Cardiac muscle cell (in vitro differentiated cells and primary cell): ENCODE measurements at places on chromosomes 4 and X. TPM values are rescaled to one million over a fixed set of nuclear protein-coding genes. Genes with fewer than 3 reads are reported as not detected.

SUPT20HL1 gene
- total RNA-seq = 0.04 TPM in 1 of 2 replicates, not detected in the other

HTR2C gene
- 0.04 and 0.18 TPM in 2 replicates for total RNA-seq

GABRQ gene
- 0.03 TPM in 1 of 2 replicates, not detected in the other for total RNA-seq

MUC7 gene
- not detected in 2 replicates for total RNA-seq

MAGEB2 gene
- total RNA-seq = not detected in 2 replicates

SNCA gene
- 87.8 and 99.1 TPM in 2 replicates for total RNA-seq

HEPH gene
- total RNA-seq = 99.9 and 137 TPM in 2 replicates

PCYT1B gene
- 37.4 and 41.1 TPM in 2 replicates for total RNA-seq

PRR32 gene
- 1.5 TPM in 1 of 2 replicates, not detected in the other for total RNA-seq

CNGA1 gene
- total RNA-seq = 1.9 TPM in 1 of 2 replicates, not detected in the other

PAGE1 gene
- total RNA-seq = not detected in 2 replicates

ANXA3 gene
- total RNA-seq = 18.7 and 38.1 TPM in 2 replicates

SHISA3 gene
- 13.1 and 13.3 TPM in 2 replicates for total RNA-seq

NAT8L gene
- 14.6 and 20.9 TPM in 2 replicates for total RNA-seq

TRAM1L1 gene
- 3.1 and 3.2 TPM in 2 replicates for total RNA-seq

RASL11B gene
- 37.5 and 50.0 TPM in 2 replicates for total RNA-seq

HMGB3 gene
- 56.5 and 117 TPM in 2 replicates for total RNA-seq

NAAA gene
- total RNA-seq = 18.7 and 24.8 TPM in 2 replicates

FAM184B gene
- total RNA-seq = not detected in 2 replicates

DNA sequence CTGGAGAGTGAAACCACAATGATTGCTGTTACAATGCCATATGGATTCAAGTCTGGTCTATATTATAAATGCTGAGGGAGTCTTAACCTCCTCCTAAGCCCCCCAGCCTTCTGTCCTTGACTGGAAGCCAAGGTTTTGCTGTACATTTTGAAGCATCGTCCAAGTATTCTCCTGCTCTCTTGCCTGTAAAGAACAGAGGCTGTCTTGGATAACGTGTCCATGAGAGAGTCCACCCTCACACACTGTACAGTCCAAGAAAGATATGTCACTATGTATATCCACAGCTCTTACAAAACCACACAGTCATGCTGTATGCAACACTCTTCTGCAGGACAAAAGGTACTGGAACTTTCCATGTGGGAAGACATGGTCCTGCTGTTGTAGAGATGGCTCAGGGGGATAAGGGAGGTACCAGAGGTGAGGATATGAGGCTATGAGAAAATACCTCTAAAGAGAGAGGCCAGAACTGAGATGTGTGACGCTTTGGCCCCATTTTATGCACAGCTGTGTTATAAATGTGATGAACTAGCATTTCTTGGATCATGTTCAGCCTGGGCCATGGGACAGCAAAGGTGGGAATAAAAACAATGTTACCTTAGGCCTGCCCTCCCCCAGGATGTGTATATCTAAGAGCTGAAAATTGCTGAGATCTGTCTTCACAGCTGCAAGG, 678.6 kb downstream of the IQCM start:
- no peak for DNase-seq

GRCh38 chr4:52751487-52751911, 274 bp upstream of the ERVMER34-1 start:
- DNase-seq = peak; percentile 48

DNA sequence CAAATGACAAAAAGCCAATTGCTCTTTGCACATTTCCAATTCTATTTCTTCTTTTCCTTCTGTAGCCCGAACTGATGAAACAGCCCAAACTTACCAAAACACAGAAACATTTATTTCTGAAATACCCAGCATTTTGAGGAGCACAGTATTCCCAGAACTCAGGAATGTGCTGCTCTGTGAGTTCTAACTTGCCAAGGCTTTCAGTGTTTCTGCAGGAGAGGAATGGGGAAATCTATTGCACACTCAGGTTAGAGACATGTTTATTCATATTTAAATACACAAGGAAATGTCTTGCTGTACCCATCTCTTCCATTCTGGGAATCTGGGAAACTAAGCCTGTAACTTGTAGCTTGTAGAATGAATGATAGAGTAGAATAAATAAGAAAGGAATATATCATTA, 10.7 kb downstream of the TMPRSS11D start:
- DNase-seq = no peak

DNA sequence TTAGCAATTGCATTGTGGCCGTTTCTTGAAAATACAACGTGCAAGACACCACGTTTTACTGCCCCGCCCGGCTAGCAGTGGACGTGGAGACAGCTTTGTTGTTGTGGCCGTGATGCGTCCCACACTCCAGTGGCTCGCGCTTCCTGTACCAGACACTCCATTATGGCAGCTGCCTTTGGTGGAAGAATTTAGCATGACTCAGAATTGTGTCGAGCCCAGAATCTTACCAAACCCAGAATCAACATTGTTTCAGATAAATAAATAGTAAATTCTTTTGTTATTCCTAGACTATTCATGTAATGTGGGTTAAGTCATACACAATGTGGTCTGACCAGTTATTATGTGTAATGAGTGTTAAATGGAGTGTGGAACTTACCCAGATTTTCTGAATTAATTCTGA, 25.3 kb upstream of the S100P start:
- DNase-seq = no peak

GRCh38 chr4:47032405-47033106, 1.2 kb downstream of the GABRB1 start:
- DNase-seq = peak; percentile 65

- DNase-seq = no peak
Observed at GRCh38 chr4:123297836-123298235, 98.8 kb upstream of the SPRY1 start.

- DNase-seq = peak; percentile 22
Observed at GRCh38 chr4:159768016-159768415, 665.1 kb downstream of the RAPGEF2 start.

GRCh38 chrX:111850975-111851374, 25.0 kb upstream of the TRPC5OS start:
- no peak for DNase-seq

DNA sequence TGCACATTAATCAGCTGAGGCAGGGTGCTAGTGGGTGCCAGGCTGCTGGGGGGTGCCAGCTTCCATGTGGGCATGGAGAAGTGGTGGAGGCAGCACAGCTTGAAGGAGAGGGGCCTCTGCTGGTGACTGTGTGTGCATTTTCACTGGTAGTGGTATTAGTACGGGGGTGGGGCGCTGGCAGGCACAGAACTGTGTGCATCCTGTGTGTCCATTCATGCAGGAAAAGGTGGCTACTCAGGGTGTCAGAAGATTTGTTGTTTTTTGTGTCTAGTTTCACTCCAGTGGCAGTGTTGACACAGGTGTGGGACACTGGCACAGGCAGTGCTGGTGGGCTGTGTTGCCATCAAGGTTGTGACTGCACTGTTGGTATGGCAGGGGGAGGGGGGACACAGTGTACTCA, 1303.6 kb downstream of the FAM133A start:
- no peak for DNase-seq

GRCh38 chrX:31092970-31093638, 21.3 kb upstream of the FTHL17 start:
- DNase-seq = no peak

- peak; percentile 69 for DNase-seq
Observed at GRCh38 chr4:75908555-75908954, 6.3 kb upstream of the PPEF2 start.

GRCh38 chr4:88728146-88728545, 30.5 kb upstream of the NAP1L5 start:
- no peak for DNase-seq

DNA sequence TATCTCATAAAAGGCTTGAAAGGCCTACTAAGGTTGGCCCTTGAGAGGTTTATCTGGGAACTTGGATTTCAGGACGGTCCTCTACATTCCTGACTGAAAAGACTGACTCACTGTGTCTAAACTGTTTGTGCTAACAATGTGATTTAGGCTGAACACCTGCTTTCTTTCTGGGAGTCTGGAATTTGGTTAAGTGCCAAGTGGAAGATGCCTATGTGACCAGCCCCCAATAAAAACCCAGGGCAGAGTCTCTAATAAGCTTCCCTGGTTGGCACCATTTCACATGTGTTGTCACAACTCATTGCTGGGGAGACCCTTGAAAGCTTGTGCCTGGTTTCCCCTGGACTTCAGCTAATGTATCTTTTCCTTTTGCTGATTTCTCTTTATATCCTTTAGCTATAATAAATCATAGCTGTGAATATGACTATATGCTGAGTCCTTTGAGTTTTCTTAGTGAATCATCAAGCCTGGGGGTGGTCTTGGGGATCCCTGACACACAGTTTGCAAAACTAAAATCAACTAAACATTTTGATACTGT, 55.1 kb downstream of the GPR82 start:
- peak; percentile 30 for DNase-seq

GRCh38 chrX:39725114-39725513, 372.6 kb downstream of the BCOR start:
- DNase-seq = no peak

GRCh38 chrX:85907316-85907715, 140.0 kb downstream of the CHM start:
- DNase-seq = no peak

GRCh38 chrX:37349221-37350033, at the start of gene PRRG1:
PRRG1 (plus strand) TSS chrX:37349364; CDS start chrX:37406250, 56,886 bp downstream.
- peak; percentile 90 for DNase-seq

- DNase-seq = no peak
Observed at GRCh38 chrX:9835585-9836210, 49.5 kb downstream of the SHROOM2 start.

DNA sequence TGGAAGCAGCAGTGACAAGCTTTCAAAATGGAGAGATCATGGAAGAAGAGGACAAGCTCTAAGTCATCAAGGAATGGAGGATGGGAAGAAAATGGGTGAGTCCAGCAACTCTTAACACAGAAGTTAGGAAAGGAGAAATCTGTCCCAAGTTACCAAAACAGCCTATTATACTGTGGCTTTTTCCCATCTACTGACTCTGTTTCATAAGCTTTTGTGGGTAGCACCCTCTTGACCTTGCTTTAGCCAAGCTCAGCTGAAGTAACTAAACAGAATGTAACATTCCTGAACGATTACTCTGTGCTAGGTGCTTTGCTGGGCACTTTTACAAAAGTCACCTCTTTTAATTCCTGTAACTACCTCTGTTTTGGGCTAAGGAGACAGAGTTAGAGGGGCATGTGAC, 54.9 kb downstream of the MAP7D2 start:
- no peak for DNase-seq

DNA sequence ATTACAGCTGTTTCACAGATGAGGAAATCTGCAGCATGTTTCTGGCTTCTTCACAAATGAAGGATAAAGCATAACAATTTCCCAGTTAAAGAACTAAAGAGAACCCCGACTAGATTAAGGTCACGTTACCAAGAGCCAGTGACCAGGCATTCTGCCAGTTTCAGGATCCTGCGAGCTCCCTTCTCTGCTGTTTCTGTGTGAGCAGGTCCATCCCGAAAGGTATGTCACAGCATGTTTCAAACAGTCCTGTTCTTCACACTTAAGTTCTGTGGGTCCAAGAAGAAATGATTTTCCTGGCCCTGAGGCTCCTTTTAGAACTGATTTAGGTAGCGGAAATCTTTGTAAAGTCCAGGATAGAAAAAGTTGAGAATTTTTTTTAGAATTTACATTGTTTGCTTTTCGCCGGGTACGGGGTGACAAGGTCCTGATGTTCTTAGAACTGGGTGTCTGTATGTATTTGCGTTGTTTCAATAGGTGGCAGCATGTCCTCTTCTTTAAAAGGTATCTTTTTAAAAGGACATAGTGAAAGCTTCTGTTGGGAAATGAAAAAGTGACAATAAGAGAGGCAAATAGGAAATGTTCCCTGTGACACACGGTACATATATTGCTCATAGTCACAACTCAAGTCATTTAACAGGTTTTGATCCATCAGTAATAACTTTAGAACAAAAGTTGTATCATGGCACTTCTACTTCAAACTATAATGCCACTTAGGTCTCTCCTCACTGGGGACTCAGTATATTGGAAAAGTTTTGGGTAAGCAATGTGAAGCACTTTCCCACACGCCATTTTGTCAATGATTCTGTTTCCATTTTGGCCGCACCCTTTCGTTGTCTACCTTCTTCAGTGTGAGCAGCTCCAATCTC, 18.4 kb downstream of the IL21 start:
- DNase-seq = peak; percentile 72

- DNase-seq = no peak
Observed at GRCh38 chr4:5823542-5824211, 69.2 kb downstream of the CRMP1 start.

DNA sequence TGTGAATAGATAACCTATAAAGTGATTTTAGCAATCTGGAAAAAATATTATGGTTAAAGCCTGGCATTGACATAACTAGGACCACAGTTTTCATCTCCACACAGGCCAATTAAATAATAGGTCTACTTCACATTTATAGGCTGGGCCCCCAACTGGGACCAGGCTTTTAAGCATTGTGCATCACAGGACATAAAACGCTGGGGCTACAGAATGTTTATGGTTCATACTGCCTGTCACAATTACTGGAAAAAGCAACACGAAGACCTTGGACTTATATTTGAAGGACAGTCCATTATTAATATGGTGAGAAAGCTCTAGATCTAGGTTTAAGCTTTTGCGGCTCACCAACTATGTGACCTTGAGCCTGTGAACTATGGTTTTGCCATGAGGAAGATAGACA, 94.2 kb downstream of the MFAP3L start:
- DNase-seq = no peak
